ENCODE measurements at places on chromosomes 2 and 18.

- no peak for DNase-seq
Observed at GRCh38 chr2:122692400-122693083, 937.1 kb downstream of the TSN start.

DNA sequence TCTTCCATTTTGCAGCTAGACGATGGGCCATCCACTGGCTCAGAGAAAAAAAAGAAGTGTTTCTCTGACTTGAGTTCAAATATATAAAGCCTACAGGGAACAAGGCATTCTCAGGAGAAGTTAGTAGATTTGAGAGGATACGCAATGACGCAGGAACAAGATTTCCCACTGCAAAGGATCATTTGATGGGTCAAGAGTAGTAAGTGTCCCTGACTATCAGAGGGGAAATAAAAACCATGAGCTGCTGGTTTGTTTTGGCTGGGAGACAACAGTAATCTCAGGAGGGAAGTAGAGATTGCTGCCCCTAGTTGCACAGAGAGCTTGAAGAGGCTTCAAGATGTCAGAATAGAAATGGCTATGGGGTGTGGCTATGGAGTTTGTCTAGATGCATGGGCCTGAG is 22.3 kb upstream of the MYO1B start:
- DNase-seq = no peak

DNA sequence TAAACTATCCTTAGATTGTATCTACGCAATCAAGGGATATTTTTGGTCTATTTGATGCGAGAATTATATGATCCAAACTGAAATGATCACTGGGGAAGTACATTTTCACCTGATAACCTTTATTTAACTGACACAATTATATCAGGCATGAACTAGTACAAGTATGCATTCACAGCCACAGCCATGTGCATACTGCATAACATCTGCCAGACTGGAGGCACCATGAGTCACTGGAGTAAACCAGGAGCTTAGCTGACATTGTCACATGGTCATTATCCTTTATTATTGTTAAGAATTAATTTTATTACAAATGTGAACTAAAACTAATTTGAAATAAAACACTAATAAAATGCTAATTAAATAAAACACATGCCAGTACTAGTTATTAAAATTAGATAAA is 1127.1 kb downstream of the DPP10 start:
- no peak for DNase-seq

GRCh38 chr18:8742387-8743361 is 37.3 kb downstream of the MTCL1 start:
- no peak for DNase-seq

- no peak for DNase-seq
Observed at GRCh38 chr2:157173740-157174184, 83.7 kb upstream of the GALNT5 start.
